Fibroblast of skin of scalp (primary cell): ENCODE measurements at places on chromosomes 12 and 14.

- no peak for DNase-seq
Measured at GRCh38 chr14:79834868-79835267, 376.4 kb downstream of the DIO2 start.

- DNase-seq = peak; percentile 90
Measured at GRCh38 chr12:123942238-123942653, 30.4 kb downstream of the CCDC92 start.

GRCh38 chr12:6020930-6021329, 75.9 kb upstream of the ANO2 start:
- peak; percentile 19 for DNase-seq

DNA sequence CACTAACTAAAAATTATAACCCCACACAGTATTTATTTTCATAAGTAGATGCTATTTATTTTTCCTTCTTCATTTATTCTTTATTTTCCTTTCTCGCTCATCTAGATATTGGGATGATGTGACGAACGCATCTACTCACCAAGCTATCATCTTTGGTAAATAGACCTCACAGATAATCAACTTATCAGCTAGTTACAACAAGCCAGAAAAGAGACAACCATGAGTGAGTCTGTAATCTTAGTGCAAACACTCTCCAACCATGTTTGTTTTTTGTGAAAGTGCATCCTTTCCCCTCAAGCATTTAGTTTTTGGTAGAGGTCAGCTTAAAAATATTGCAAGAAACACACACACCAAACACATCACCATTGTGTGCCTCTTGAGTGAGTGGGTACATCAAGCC, 84.9 kb downstream of the SLC25A21 start:
- DNase-seq = no peak

DNA sequence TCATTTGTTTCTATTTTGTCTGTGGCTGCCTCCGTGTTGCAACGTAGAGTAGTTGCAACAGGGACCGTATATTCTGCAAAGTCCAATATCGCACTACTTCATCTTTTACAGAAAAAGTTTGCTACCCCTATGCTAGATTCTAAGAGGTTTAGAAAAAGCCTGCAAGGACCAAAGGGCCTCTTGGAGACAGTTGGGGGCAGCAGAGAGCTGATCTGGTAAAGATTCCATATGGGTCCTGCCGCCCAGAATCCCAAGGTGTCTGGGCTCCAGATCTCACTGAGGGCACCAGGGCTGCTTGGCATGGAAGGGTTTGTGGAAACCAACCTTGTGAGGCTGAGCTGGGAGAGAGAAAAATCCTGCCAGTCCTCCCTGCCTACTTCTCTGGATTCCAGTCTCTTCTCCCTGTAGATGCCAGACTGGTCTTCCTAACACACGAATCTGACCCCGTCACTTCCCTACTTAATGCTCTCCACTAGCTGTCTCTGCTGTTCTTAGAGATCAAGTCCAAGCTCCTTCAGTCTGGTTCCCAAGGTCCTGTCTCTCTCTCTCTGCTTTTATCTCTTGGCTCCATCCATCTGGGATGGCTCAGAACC, 74.6 kb downstream of the GLRX5 start:
- DNase-seq = peak; percentile 36

GRCh38 chr12:56862264-56862663, 71.9 kb downstream of the SDR9C7 start:
- no peak for DNase-seq

DNA sequence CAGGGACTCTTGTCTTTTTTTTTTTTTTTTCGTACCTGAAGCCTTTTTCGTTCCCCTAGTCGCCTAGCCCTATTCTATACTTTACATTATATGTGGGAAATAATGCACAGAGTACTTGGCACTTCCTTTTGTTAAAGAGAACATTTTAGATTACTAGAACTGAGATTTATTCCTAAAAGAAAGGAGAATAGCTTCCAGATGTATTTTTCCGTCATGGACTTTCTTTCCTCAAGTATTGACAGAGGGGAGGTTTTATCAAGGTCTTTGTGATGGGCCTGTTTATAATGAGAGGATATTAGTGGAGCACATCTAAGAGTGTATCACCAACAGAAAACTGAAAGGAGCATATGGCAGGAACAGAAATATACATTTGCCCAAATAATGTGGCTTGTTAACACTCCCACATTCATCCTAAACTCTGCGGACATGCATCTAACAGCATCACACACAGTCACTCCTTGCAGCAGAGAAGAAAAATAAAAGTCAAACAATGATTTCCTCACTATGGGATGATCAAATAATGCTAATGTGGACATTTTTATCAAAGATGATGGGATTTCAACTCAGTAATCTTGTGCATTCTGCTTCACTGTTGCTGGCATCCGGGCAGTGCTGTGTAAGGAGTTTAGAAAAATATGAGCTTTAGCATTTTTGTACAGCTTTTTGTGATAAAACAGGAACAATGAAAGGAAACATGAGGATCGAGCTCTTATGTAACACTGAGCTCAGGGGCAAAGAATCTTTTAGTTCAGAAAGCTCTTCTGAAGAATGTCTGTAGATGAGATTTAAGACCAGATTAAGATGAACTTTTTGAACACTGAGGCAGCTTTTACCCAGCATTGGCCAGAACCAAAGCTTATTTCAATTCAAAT, 183.1 kb downstream of the EGLN3 start:
- peak; percentile 54 for DNase-seq

DNA sequence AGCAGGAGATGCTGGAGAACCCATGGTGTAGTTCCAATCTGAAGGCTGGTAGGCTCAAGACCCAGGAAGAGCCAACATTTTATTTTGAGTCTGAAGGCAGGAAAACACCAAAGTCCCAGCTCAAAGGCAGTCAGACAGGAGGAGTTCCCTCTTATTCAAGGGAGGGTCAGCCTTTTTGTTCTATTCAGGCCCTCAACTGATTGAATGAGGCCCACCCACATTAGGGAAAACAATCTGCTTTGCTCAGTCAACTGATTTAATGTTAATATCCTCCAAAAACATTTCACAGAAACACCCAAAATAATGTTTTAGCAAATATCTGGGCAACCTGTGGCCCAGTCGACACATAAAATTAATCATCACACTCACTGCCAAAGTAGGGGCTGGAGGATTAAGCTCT, 130.8 kb downstream of the LMNTD1 start:
- DNase-seq = peak; percentile 18

- peak; percentile 17 for DNase-seq
Measured at GRCh38 chr14:74085047-74085637, 386 bp downstream of the LIN52 start.

DNA sequence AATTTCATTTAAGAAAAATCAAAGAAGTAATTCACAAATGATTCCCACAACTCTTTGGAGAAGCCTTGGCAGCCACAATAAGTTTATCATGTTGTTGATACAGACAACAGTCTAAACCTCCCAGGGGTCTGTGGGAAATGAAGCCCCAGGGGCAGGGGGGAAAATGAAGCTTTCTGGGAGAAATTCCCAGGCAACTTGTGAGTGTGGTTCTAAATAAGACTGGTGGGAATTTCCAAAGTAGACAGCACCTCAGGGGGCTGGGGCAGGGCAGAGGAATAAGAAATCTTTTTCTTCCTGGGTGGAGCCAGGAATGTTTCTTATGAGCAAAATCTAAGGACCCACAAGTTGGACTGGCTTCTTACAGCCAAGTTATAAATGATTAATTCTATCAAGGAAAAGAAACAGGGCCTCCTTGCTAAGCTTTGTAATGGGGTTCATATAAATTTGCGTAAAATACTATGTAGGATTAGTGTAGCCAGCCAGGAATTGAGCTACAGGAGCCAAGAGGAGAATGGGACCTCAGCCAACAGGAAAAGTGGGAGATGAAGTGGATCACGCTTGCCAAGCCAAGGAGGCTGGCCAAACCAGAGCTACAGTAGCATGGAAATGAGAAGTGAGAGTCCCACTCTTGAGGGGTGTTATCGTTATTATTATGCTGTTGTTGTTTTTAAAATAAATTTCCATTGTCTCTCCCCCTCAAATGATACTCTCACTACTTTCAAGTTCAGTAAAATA, 182.9 kb upstream of the FAR2 start:
- no peak for DNase-seq

DNA sequence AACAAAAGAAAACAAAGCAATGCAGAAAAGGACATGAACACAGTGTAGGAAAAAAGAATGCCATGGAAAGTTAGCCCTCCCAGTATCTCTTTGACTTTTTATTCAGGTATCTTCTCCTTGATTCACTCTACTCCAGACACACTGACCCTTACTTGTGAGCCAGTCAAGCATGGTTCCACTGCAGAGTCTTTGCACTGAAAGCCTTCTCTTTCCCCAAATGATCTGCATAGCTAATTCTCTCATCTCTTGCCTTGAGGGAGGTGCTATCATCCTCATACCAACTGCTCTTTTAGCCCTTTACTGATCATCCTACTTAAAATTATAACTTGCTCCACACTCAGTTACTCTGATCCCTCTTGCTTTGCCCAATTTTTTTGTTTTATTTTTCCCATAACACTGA, 101.2 kb upstream of the SLC16A7 start:
- DNase-seq = no peak

- peak; percentile 81 for DNase-seq
Measured at GRCh38 chr12:77130193-77130592, 64.8 kb upstream of the E2F7 start.

DNA sequence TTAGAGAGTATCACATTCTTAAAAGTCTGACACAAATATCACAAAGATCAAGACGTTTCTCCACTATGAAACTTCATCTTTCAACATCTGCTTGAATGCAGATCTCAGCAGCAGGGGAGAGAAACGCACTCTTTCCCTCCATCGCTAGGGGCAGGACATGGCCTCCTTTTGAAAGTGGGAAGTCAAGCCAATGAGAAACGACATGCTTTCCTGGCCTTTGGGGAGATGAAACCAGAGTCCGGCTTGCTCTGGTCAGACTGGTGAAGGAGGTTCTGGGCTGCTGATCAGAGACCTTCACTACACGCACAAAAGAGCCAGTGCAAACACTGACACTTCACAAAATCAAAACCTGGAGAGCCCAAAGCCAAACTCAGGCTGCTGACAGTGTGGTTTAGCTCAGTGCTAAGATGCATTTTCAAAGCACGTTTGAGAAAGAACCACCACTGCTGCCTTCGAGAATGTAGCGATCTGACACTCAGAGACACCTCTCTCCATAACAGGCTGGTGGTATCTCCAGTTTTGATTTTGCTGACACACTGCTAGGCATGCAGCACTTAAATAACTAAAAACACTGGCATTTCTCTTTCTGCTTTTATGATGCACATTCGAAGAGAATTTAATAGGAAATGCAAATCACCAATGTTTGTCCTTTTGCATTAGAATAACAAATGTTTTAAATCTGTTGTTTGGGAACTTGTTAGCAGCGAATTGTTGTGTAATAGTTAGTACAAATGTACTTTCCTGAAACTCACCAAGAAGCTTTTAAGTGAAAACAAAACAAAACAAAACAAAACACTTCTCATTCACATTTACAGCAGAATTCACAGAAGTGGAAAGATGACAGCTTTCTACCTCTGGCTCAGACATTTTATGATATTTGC, 93.9 kb upstream of the OVCH1 start:
- DNase-seq = peak; percentile 31
